ENCODE measurements at places on chromosomes 11 and 22.

DNA sequence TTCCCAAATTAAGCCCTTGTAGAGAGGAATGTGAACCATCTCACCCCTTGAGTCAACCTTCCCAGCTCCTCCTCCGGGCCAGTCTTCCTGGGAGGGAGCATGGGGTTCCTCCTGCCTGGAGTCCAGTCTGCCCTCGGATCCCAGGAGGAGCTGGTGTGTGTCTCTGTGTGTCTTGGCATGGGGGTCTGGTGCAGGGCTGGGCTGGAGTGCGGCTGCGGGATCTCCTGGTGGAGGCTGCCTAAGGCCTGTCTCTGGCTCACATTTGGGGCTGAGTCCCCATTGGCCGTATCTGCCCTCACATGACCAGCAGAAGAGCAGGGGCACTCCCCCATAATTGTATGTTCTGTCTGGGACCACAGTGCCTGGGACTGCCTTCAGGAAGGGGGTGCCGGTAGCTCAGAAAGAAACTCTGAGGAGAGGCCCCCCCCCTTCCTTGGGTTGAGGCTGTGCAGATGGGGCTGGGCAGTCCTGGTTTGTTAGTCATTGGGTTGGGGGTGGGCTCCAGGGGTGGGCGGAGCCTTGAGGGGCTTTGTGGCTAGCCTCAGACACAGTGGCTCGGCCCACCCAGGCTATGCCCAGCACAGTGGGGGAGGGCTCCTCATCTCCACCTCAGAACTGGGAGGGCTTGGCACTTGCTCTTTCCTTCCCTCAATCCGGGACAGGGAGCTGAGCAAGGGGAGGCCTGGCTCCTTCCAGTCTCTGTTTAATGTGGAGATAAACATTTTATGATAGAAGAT is 2.9 kb downstream of the C1QTNF5 start:
- no peak for DNase-seq

- DNase-seq: no peak
These were observed 42.8 kb upstream of the CCND1 start for GRCh38 chr11:69598147-69598546.

DNA sequence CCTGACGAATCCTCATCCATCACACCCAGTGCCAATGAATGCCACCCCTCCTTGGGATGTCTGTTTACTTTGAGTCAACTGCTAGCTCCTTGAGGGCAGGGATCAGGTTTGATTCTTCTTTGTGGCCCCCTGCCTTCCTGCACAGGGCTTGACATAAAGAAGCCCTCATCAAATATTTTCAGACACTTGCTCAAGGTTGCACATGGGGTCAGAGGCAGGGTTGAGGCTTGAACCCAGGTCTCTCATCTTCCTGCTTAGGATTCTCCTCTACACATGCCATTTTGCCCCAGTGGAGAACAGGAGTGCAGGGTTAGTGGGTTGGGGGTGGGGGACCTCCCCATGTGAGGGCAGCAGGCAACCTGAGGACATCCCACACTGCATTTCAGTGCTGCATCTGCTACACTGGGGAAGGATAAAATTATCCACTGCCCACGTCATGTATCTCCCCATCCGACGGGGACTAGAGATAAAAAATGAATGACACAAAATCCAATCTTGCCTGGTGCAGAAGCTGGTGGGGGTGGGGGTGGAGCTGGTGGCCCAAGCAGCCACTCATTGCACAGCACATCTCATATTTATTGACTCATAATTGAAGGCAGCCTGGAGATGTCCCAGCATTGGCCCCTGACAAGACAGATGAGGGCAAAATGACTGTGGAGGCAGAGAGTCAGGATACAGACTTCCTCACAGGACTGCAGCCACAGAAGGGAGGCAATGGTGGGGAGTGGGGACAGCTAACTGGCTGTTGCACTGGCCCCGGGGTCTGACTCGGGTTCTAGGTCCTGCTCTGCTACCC is 41.3 kb downstream of the NEU3 start:
- no peak for DNase-seq

DNA sequence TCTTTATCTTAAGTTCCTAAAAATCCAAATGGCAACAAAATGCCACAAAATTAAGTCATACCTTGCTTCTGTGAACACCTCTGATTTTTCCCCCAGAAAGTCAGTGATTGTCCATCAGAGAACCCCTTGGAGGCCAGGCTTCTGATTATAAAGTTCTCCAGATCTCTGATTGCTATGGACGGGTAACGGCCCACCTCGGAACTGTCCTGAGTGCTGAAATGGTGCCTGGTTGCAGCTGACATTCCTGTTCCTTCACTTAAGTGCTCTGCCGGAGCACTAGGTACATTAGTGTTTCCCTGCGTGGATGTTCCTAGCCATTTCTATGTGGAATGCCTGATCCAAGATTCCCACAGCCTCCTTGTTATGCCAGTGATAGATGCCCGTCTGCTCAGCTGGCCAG is 85.0 kb downstream of the CHST1 start:
- peak; percentile 58 for DNase-seq

- no peak for DNase-seq
These were observed 9.8 kb upstream of the DSCAML1 start for GRCh38 chr11:117806846-117807245.

DNA sequence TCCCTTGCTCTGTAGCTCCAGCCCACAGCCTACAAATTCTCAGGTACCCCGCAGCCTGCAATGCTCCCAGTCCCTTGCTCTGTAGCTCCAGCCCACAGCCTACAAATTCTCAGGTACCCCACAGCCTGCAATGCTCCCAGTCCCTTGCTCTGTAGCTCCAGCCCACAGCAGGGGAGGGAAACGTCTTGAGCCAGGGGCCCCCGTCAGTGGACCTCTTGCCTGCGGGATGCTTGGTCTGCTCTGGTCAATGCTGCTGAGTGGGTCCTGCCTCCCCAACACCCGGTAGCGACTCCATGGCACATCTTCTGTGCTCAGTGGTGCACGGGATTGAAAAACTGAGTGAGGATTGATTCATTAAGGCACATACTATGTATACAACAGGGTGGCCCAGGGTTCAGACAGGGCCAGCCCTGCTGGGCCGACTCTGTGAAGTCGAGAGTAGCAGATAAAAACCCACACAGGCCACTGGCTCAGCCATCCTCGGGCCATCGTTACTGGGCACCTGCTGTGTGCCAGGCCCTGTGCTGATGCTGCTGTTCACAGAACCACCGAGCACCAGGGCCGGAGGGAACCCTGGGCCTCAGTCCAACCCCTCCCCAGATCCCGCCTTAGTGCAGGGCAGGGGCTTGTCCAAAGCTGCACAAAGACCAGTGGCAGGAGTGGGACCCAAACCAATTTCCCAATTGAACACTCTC is 69.7 kb downstream of the MYO7A start:
- no peak for DNase-seq

DNA sequence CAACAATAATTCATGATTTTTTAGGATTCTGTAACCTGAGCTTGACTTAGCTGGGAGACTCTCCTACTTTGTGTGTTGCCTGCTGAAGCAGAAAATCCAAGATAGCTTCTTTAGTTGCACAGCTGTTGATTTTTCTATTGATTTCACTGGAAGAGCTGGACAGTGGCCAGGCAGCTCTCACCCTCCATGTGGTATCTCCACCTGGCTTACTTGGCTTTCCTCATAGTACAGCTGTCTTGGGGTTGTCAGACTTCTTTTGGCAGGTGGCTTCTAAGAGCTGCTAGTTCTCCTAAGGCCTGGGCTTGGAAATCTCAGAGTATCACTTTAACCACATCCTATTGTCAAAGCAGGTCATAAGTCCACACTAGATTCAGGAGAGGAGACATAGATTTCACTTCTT is 130.8 kb upstream of the SPON1 start:
- DNase-seq: no peak

- DNase-seq: peak; percentile 77
These were observed 10.4 kb upstream of the TUB start for GRCh38 chr11:8070417-8071115.

- DNase-seq: no peak
These were observed 1.3 kb upstream of the PARVG start for GRCh38 chr22:44179196-44179988.

GRCh38 chr22:36457688-36458450 is 23.6 kb downstream of the TXN2 start:
- DNase-seq: no peak

- no peak for DNase-seq
These were observed 15.6 kb upstream of the WDR74 start for GRCh38 chr11:62854825-62855570.

GRCh38 chr11:124920870-124921609 is 2.0 kb downstream of the HEPN1 start:
- no peak for DNase-seq

DNA sequence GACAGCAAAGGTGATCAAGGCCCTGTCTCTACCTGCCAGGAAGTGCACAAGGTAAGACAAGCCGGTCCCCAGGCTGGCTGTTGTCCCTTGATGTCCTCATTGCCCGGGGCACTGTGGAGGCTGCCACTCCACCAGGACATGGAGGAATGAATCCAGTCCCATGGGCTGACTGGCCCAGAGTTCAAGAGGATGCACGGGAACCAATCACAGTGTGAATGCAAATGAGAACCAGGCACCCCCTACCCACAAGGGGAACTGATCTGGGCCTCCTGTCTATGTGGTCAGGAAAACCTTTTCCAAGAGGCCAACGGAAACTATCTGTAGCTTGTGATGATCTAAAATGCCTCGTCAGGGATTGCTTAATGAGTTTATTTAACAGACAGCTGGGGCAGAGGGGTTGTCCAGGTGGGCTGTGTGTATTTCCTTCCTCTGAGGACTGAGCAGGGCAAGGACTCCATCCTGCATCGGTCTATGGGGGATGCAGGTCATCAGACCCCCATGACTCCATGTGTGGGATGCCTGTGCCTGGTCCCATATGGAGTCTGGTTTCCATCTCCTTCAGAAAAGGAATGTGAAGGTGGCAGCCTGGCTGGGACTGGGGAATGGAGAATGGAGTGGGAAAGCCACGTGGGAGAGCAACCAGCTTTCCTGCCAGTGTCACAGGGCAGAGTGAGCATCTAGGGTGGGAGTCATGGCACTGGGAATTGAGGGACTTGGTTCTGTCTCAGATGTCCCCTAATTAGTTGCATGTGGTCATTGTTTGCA is 60.5 kb downstream of the CD82 start:
- DNase-seq: no peak
